ENCODE measurements at places on chromosomes 6 and 20. TPM values are rescaled to one million over a fixed set of nuclear protein-coding genes. Genes with fewer than 3 reads are reported as not detected.

- no peak for DNase-seq
These were observed 8.9 kb downstream of the NT5E start for GRCh38 chr6:85458782-85459181.

DNA sequence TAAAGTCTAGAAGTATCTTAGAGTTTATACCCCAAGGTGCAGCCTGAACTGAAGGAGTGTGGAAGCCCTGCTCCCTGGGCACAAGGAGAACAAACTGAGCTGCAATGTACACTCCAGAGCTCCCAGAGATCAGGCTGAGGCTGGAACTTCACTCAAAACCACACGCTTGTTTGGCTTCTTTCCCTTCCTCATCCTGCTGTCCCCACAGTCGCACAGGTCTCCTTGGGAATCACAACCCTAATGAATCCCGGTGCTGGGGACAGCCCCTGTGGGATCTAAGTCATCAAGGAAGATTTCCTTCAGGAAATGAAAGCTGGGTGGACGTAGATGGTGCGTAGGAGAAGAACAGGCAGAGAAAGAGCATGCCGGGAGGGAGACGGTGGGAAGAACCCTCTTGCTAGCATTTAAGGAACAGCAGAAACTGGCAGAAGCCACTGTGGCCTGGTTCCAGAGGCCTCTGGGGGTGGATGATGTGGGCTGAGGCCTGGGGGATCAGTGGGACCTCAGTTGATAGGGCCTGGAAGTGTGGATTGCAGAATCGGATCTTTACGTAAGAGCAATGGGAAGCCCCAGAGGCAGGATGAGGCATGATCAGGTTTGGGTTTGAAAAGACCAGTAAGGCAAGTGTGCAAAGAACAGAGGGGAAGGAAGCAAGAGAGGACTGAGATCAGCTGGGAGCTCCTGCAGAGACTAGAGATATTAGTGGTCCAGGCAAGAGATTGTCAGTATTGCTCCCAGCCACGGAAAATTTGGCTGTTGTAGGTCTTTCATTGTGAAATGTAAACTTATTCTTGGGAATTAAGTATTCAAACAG lies 21.4 kb downstream of the CYP24A1 start:
- no peak for DNase-seq

- no peak for DNase-seq
These were observed 8.7 kb upstream of the ECT2L start for GRCh38 chr6:138787138-138787537.

GRCh38 chr6:7406743-7407142 lies 17.1 kb downstream of the RIOK1 start:
- no peak for DNase-seq

DNA sequence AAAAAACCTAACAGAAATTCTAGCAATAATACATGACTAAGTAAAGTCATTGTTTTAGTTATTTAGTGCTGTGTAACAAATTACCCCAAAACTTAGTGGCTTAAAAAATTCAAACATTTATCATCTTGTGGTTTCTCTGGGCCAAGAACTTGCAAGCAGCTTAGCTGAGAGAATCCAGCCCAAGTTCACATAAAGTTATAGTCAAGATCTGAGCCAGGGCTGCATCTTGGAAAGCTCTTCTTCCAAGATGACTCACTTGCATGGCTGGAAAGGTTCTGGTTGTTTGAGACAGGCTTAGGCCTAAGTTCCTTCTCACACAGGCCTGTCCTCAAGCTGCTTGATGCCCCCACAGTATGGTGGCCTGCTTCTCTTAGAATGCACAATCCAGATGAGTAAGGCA lies 217.8 kb upstream of the TSHZ2 start:
- DNase-seq = no peak

- DNase-seq = peak; percentile 66
These were observed 50.3 kb downstream of the MYB start for GRCh38 chr6:135231469-135231844.

GRCh38 chr6:131065824-131066171 lies 2.8 kb upstream of the EPB41L2 start:
- DNase-seq = no peak

HLA-DQA2 gene
- 4.9 TPM for total RNA-seq

ZNF831 gene
- 7.9 TPM for total RNA-seq

Data from activated CD8-positive, alpha-beta memory T cell treated with anti-CD3 and anti-CD28 coated beads, Interleukin-2, amount 10 ng/mL, durations not matched to agents 7 days and 5 days (primary cell).